ENCODE measurements at places on chromosomes 11 and 22. TPM values are rescaled to one million over a fixed set of nuclear protein-coding genes. Genes with fewer than 3 reads are reported as not detected.

CSRP3 gene
- total RNA-seq, result 0.72 TPM

- no peak for DNase-seq
Observed at GRCh38 chr11:77129069-77129841, 1.2 kb downstream of the MYO7A start.

DNA sequence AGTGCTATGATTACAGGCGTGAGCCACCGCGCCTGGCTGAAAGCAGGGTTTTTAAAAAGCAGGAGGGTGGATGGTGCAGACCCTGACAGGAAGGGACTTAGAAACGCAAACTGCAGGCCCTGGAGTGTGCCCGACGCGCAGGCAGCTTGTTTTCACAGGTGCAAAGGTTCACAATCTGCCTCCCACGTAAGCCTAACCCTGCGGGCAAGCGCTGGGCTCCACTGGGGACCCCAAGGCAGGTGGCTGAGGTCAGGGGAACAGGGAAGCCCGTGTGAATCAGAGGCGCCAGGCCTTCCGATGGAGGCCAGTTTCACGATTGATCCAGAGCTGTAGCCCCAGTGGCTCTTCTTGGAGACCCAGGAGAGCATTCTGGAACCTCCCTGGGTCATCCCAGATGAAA lies 256.3 kb downstream of the BRD1 start:
- no peak for DNase-seq

DNA sequence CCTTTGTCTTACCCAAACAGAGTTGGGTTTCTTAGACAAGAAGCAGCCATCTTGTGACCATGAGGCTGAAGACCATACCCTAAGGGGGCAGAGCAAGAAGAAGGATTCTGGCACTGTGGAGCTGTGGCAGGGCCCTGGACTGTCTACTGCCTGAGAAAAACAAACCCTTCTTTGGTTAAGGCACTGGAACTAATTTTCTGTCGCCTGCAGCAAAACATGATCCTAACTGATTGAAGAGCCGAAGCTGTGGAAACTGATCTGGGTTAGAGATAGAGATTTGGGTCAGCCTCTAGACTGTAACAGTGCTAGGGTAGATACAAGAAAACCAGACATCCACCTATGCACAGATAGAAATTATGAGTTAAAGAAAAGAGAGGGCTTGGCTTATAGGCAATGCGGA lies 11.3 kb upstream of the ACER3 start:
- no peak for DNase-seq

- DNase-seq, result peak; percentile 91
Observed at GRCh38 chr11:130817330-130817944, 98.8 kb downstream of the SNX19 start.

DNA sequence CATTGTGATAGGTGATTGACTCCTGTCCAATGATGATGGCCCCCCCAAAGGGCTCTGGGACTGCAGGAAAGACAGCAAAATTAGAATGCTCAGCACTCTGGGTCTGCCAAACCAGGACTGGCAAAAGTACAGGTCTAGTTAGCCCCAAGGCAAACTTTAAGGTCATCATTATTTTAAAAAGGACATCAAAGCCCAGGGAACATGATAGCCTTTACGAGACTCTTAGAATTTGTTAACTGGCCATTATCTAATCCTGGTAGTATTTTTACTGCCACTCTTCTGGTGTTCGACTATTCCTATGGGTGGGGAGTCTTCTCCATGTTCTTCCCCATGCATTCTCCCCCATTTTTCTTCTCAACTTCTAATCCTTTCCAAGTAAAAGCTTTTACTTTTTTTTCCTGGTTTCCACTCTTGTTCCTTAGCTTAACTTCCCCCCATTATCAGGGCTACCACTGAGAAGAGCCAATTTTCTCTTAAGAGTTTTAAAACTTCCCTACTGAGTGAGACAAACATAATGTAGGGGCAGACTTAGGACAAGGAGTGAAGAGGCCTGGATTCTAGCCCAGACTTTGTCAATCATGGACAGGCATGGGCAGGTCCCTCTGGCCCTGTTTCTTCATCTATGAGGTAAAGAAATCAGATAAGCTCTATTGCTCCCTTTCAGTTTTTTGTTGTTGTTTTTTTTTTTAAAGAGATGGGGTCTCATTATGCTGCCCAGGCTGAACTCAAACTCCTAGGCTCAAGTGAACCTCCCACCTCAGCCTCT lies 7.1 kb downstream of the DDB1 start:
- DNase-seq, result peak; percentile 60

Measured in umbilical cord (tissue), 2 donors.